ENCODE measurements at places on chromosomes 7 and 10.

- peak; percentile 3 for DNase-seq
These were observed 171.1 kb downstream of the GRM3 start for GRCh38 chr7:86814661-86815379.

DNA sequence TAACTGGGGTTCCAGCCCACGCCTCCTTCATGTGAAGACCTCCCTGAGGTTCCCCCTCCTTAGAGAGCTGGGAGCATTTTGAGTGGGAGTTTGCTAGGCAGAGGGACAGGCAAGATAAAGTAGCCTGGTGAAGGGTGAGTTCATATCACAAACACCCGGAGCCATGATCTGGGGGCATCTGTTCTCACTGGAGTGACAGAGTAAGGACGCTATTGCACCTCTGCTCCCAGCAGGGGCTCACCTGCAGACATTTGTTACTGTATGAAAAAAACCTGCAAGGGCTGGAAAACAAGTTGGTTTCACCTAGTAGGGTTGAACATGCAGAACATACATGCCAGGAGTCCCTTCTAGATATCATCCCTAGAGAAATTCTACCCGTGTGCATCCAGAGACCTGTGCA is 88.4 kb downstream of the CARD11 start:
- no peak for DNase-seq

DNA sequence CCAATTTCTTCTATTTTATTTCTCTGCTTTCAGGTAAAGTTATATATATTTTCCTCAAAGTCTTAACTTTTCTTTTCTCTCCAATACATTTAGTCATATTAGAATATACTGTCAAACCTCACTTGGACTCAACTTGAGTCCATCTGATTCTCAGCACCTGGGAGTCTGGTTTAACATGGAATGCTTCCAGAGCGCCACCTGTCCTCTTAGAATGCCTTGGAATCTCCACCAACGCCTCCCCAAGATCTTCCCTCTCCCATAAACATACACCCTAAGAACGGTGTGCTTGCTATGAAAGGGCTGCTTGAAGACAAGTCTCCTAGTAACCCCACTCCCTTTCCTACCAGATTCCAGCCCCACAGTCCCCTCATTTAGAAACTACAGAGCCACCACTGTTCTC is 229.1 kb upstream of the MKLN1 start:
- no peak for DNase-seq

GRCh38 chr10:128764190-128764589 is 638.0 kb upstream of the MKI67 start:
- no peak for DNase-seq

DNA sequence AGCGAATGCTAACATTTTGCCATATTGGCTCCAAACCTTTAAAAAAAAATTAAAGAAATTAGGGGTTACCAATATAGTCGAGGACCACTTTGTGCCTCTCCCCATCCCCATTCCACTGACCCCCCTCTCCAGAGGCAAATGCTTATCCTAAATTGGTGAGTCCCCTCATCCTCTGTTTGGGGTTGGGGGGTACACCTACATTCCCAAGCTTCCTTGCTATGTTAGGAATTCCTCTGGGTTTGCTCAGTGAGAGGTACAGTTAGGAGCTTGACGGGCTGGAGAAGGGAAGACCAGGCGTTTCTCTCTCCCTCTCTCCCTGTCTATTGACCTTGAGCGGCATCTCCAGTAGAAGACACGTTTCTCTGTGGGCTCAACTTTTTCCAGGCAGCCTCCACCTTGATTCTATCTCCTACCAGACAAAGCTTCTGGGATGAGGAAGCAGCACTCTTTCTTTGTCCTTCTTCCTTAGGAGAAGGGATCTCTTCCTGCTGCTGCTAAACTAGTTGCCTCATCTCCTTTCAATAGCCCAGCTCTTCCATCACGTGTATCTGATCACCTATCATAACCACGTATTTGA is 6.6 kb upstream of the AKR1B15 start:
- no peak for DNase-seq

DNA sequence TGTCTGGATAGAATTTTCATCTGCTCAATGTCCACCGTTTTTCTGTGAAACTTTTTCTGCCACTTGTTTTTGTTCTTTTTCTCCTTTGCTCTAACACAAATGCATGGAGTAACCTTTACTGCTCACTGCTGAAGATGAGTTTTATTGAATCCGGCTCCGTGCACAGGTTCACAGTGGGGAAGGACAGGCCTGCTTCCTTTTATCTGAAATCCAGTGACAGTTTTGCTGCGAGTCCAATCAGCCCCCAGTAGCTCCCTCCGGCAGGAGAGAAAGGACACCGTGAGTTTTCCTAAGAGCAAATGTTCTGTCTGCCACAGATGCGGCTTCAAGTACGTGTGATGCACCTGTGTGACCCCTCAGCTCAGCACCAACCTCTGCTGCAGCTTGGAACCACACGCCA is 246.8 kb downstream of the MAD1L1 start:
- DNase-seq: no peak

DNA sequence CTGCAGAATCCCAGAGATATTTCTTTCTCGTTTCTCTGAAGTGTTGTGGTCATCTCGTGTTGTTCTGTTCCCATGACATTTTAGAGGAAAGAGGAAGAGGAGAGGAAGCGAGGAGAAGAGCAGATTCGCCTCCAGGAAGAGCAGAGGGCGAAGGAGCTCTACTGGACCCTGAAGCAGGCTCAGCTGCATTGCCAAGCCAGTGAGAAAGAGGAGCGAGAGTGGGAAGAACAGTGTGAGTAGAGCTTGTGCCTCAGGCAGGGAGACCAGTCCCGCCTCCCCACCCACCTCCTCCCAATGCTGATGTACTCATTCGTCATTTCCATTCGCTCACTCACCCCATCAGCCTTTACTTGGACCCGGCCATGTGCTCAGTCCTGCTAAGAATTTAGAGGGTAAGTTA is 50.8 kb downstream of the SH2D4B start:
- no peak for DNase-seq

Measured in fibroblast of skin of right biceps (primary cell).